ENCODE measurements at places on chromosomes 2 and 18.

- no peak for DNase-seq
These were observed at the start of gene PID1 for GRCh38 chr2:229270551-229271410. TSS of gene PID1 (minus strand) at chr2:229271287. CDS start at chr2:229271043, 244 bp downstream.

GRCh38 chr2:180291060-180291459, 284.0 kb upstream of the CWC22 start:
- no peak for DNase-seq

GRCh38 chr2:169080250-169081069, 11.1 kb downstream of the DHRS9 start:
- DNase-seq, result no peak

GRCh38 chr2:201276511-201276910, 16.2 kb downstream of the CASP8 start:
- no peak for DNase-seq

DNA sequence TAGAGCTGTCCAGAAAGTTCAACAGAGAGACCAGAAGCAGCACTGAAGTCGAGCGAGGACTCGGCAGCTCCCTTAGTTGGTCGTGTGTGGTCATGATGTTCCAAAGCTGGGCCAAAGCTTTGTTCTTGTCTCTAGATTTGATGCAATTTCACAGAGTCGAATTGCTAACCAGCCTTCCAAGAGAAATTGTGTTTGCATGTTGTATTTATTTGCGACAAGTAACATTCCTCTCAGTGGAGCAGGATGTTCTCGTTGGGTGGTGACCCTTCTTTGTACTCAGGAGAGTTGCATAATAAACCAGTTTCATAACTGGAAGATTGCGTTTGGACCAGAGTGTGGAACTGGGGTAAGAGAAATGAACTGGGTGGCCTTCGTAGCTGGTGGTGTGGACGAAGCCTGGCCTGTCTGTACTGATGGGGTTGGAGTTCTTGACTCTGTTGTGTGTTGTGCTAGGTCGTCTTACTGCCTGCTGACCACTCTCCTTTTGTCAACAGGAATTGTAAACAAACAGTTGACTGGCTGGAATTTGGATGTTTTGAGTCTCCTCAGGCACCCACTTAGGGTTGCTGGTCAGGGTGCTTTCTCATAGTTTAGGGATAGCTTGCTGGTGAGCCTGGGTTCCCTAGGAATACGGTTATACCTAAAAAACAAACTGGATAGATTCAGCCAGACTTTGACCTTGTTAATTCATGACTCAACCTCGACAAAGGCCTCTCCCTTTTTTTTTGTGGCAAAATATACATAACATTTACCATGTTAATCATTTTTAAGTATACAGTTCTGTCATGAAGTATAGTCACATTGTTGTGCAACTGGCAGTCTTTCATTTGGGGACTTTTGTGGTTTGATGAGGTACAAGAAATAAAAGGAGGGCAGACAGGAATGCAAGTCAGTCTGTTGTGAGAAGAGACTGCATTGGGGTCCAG, 28.9 kb upstream of the TOGARAM2 start:
- no peak for DNase-seq

DNA sequence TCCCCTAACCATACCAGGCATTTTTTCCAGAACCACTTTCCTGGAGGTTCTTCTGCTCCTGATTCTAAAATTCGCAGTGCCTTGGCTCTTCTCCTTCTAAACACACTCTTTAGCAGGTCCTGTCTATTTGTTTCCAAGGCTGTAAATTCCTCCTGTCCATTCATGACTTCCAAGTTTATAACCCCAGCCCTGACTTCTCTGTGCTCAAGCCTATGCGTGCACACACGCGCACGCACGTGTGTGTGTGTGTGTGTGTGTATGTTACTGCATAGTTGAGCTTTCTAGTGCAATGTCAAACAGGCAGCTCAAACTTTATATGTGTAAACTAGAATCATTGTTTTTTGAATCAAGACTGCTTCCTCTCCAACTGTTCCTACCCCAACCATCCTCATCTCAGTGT, 337.7 kb downstream of the LRRTM1 start:
- no peak for DNase-seq

DNA sequence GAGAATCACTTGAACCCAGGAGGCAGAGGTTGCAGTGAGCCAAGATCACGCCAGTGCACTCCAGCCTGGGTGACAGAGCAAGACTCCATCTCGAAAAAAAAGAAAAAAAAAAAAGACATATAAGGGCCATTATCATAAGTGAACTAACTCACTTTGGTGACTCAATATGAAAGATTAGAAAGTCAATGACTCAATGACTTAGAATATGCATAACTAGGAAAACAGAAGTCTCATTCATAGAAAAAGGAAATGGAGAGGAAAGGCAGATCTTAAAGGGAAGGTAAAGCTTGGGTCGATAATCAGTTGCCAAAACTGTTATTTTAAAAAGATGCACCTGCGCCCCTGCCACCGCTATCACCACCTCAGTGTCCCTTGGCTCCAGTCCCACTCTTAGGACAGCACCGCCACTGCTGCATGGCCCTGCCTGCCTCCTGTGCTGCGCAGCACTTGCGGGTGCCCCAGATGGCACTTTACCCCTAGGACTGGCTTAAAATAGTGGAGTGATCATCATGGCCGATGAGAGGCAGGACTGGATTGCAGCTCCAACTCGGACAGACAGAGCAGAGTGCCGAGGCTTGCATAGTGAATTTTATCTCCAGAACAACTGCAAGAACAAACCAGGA, 54.7 kb downstream of the INO80D start:
- no peak for DNase-seq

GRCh38 chr2:99864561-99865553, 277.5 kb downstream of the AFF3 start:
- no peak for DNase-seq

- no peak for DNase-seq
These were observed 349.9 kb downstream of the CTNNA2 start for GRCh38 chr2:79862756-79863155.

GRCh38 chr2:23550553-23550952, 165.6 kb downstream of the KLHL29 start:
- DNase-seq, result no peak

DNA sequence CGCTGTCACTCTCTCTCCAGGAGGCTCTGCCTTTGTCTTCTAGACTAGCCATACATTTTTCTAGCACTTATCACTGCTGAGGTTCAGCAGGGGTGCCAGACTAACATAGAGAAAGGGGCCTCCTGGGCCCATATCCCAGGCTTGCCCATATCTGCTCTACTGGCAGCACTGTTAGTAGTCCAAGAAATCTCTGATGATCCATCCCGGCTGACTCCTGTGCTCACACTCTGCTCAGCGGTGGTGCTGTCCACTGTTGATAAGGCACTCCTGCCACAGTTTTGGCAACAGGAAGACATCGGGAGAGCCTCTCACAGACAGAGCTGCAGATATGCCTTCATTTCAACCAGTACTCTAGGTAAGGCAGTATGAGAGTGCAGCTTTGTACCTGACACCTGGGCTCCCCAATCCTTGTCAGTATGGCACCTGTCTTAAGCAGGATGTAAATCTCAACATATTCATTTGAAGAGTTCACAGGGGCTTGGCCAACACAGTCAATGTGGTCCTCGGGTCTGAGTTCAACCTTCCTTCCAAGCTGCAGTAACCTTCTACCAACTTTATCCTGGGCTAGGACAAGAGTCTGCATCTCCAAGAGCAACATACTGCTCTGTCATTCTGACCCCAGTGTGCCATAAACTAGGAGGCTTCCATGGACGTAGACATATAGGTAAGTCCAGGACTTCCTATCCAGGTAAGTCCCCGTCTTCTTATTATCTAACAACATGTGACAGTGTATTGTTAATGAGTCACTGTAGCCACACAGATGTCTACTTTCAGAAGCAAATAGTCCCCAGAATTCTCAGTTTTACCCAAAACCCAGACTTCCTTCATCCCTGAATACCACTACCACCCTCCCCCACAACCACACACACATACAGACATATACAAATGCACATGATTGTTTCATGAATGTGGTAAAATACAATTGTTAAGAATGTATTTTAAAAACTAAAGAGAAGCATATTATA, 16.2 kb downstream of the KLF7 start:
- DNase-seq, result no peak

DNA sequence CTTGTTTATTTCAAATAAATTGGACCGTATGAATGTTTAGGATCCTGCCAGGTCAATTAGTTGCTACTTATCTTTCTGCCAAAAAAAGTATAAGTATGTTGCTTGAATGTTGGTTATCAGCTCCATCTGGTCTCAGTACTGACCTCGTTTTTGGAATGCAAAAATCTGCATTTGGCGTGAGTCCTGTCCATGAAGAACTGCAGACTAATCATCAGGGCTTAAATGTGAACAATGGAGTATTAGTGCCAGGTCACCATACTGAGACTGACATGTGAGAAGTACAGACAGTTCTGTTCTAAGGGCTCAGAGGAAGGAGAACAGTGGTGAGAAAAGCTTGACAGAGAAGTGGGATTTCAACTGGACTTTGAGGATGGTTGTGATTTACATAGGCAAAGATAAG, 393.1 kb upstream of the SLC14A2 start:
- DNase-seq, result no peak

GRCh38 chr2:188766471-188766856, 207.7 kb upstream of the COL3A1 start:
- no peak for DNase-seq

DNA sequence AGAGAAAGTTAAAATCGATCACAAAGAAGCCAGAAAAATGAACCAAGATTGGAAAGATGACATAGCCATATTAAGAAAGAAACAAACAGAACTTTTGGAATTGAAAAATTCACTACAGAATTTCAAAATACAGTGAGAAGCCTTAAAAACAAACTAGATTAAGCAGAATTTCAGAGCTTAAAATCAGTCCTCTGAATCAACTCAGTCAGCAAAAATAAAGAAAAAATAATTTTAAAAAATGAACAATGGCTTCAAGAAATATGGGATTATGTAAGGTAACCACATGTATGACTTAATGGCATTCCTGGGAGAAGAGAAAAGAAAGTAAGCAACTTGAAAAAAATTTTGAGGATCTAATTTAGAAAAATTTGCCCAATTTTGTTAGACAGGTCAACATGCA, 696.2 kb downstream of the TSN start:
- DNase-seq, result no peak

DNA sequence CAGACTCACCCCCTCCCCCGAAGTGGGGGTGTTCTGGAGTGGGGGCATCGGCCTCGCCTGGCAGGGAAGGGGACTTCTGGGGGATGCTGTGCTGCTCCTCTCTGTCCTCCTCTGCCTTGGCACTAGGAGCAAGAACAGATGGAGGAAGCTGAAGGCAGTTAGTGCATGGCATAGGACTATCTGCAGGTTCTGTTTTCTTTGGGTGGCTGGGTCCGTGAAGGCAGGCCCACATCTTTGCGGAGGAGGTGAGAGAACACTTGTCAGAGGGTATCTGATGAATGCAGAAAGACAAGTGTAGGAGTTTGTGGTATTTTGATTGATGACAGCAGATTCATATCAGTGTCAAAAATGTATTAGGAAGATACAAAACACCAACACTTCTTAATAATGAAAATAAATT, 411.4 kb downstream of the TSN start:
- DNase-seq, result no peak

DNA sequence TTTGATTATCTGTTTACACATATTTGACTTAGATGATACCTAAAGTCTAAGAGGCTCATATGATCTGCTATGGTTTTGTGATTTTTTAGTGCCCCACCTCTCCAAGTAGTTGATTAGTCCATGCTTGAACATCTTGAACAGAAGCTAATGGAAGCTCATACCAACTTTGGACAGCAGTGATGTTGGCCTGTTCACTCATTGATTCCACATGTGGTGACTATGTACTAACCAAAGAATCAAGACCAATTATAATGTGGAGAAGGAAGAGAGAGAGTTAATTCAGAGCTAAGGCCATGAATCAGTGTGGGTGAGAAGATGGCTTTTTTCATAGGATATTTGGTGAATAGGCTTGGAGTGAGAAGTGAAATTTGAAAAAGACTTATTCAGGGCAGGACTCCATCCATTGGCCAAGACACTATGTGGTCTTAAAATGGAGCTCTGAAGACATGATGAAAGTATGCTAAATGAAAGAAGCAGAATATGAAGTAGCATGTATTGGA, 178.3 kb upstream of the TWIST2 start:
- no peak for DNase-seq

DNA sequence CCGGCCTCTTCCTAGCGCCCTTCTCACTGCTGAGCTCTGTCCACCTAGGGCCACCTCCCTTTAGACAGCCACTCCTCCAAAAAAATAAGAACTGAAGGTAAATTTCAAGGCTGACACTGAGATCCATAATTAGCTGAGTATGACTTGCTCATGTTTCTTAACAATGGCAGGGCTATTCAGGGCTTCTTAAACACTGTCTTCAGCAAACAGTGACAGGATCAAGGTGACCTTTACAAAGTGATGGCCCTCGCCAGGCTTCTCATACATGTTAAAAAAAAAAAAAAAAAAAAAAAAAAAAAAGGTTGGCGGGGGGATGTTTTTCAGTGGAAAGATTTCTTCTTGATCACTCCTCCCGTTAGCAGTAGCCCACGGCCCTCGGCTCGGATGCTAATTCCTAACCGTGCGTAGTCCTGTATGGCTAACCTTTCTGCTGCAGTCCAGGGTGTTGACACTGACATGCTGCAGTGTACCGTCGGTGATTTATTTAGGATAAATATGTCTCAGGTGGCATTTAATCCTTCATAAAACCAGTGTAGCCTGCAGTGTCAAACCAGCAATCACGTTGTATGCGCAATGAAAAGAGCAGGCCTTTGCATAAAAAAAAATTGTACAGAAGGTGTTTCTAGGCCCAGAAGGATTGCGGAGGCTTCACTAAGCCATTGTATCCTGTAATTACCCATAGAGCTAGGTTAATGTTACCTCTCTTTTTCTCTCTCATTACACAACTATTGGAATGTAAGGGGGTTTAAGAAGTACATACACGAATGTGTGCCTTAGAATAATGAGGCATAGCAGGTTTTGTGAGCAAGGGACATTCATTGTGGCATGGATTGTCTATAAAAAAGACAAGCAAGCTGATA, 142.7 kb downstream of the PTGR3 start:
- no peak for DNase-seq

DNA sequence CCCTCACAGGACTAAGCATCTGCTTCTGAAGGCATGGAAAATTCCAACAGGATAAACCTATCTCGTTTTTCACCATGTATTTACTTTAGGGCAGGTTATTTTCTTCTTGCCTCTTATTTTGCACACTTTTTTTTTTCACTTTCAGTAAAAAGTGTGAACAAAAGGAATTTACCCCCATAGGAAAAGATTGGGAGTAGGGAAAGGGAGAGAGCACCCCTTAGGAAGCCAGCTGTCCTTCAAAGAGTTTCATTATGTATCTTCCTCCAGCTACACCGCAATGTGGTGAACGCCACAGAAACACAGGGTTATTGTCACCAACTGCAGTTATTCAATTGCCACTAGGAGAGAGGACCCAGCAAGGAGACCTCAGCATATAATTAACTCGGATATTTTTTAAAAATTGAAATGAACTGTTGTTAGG, 286.2 kb upstream of the VRK2 start:
- no peak for DNase-seq

All from naive thymus-derived CD4-positive, alpha-beta T cell (primary cell).